Left renal pelvis (tissue), 4 donors: ENCODE measurements at places on chromosomes 16 and 17.

GRCh38 chr17:17666111-17666714 lies 15.0 kb upstream of the RAI1 start:
- no peak for DNase-seq

GRCh38 chr16:13378151-13378550 lies 476.8 kb downstream of the SHISA9 start:
- no peak for DNase-seq

DNA sequence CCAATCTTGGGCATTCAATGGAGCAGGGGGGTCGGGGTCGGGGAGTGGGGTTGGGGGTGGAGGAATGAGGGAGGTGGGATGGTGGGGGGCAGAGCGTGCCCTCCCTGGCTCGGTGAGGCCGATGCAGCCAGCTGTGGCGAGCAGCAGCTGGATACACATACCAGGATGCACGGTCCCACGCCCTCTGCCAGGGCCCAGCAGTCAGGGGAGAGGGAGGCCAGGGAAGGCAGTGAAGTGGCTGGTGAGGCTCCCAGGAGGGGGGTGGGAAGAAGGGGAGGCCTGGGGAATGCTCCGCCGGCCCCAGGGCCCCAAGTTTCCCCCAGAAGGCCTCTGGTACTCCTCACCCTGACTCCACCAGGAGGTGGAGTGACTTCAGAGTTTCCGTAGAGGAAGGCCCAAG lies 77.6 kb upstream of the LHX1 start:
- DNase-seq = no peak

DNA sequence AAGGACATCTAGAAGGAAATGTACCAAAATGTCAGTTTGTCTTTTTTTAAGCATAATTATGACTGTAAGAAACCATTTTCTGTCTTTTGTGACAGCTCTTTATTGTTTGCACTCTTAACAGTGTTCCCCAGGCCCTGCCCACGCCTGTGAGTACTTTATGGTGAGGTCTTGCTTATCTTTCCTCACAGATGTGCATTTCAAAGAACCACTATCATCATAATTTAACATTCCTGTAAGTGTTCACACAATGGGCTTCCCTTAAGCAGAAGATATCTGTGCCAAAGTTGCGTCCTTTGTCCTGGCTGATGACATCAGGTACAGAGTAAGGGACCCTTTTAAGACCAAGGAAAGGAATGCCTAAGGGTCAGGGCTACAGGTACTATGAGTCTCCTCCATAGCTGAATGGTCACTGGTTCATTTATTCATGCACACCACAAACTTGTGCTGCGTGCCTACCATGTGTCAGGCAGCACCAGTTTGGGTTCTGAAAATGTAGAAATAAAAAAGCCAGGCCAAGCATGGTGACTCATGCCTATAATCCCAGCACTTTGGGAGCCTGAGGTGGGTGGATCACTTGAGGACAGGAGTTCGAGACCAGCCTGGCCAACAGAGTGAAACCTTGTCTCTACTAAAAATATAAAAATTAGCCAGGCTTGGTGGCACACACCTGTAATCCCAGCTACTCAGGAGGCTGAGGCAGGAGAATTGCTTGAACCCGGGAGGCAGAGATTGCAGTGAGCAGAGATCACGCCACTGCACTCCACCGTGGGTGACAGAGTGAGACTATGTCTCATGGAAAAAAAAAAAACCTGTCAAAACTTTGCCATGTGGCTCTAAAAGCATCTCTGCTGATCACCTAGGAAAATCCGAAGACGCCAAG lies 55.4 kb upstream of the NLK start:
- no peak for DNase-seq

DNA sequence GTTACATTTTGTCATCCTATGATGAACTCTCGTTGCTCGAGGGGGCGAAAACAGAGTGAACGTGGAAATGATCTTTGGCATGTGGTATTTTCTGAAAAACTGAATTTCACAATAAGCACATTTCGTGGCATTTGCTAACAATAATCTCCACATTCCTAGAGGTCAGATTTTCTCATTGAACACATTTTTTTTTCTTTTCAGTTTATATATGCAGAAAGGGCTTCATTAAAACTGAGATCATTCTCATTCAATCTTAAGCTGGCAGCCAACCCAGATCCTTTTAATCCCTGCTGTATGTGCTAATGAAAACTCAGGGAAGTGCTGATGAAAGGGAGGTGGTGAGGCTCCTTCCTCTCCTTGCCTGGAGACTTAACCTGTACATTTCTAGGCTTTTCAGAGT lies 52.6 kb downstream of the PRKCA start:
- no peak for DNase-seq

- DNase-seq = no peak
These were observed 18.2 kb downstream of the SRP68 start for GRCh38 chr17:76054112-76054476.

DNA sequence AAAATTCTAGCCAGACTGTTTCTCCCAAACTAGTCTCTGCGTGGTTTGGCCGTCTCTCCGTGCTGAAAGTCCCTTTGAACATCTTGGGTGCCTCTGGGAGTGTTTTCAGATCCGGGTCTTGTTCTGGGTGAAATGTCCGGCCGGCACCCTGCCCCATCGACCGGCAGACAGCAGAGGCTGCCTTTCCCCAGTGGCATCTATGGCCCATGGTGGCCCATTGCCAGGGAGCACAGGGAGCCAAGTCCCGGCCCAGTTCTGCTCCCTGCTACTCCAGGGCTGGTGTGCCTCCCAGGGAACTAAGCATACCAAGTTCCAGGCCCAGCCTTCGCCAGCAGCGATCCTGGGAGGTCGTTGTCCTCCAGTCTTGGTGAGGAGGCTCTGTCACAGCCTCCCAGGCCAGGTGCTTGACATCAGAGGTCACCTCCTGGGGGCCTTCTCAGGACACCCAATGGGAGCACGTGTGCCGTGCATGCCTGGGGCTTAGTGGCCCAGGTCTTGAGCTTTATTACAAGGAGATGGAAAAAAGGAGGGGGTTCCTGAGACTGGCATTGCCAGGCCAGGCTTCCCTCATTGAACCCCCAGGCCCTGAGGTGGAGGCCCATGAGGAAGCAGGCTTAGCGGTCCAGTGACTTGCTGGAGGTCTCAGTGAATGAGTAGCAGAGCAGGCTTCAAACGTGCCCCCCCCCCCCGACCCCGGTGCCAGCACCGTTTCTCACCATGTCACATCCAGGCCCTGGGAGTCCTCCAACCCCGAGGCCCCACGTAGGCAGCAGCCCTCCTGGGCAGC lies 54.0 kb downstream of the PGS1 start:
- DNase-seq = no peak

GRCh38 chr16:52492789-52493357 lies 54.1 kb downstream of the TOX3 start:
- no peak for DNase-seq
